ENCODE measurements at places on chromosomes 2 and 18.

- no peak for DNase-seq
Measured at GRCh38 chr2:237160271-237160919, 74.7 kb downstream of the COPS8 start.

- DNase-seq: no peak
Measured at GRCh38 chr2:19667536-19667949, 234.2 kb downstream of the TTC32 start.

- DNase-seq: no peak
Measured at GRCh38 chr2:6780765-6781274, 84.9 kb downstream of the CMPK2 start.

GRCh38 chr18:45255197-45255890 lies 359.9 kb upstream of the SLC14A2 start:
- no peak for DNase-seq

DNA sequence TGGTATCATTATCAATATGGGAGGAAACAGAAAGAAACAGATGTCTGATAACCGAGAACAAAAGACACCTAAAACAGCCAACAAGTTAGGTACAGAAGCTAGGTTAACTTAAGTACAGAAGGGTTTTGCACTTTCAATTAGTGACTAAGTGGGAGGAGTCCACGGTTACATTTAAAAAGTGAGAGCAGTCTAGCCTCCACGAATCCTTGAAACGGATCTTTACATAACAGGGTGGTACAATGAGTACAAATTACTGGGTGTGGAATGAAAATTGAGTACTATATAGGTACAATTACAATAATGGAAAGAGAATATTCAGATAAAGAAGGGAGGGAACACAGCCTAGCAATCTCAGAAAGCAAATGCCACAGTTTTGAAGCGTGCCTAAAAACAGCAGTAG lies 76.6 kb downstream of the TLK1 start:
- no peak for DNase-seq

GRCh38 chr2:3654011-3654410 lies 4.0 kb upstream of the ALLC start:
- DNase-seq: no peak

DNA sequence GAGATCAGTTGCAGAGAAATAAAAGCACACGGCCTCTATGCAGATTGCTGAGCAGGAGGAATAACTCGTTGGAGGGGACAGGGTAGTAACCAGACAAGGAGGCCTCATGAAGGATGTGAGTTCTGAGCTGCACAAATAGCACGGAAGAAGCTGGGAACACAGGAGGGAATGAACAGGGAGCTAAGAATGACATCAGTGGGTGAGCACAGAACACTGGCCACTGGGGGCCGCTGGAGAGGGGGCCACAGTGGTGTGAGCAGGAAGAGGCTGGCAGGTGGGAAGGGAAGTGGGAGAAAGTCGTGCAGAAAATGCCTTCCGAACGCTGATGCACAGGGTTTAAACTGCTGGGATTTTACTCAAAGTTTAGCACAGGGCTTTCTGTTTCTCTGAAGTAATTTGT lies 61.0 kb downstream of the ZAP70 start:
- DNase-seq: no peak

DNA sequence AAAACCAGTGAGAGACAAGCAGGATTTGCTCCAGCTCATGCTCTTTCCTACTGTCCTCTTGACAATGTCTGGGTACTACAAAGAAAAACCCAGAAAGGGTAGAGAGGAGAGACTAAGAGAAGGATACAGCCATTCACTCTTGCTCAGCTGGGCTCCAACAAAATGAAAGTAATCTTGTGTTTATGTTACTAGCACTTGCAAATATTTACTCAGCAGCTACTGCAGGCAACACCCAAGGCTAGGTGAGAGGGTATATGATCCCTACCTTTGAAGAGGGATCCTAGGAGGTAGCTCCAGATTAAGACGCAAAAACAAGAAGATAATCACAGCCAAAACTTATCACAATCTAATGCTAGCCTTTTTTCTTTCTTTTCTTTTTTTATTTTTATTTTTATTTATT lies 329.6 kb upstream of the ACVR2A start:
- no peak for DNase-seq
